DMS153 (cell line): ENCODE measurements at places on chromosomes 4 and X.

- DNase-seq = peak; percentile 73
Observed at GRCh38 chrX:54358424-54359211, 772 bp upstream of the WNK3 start.

DNA sequence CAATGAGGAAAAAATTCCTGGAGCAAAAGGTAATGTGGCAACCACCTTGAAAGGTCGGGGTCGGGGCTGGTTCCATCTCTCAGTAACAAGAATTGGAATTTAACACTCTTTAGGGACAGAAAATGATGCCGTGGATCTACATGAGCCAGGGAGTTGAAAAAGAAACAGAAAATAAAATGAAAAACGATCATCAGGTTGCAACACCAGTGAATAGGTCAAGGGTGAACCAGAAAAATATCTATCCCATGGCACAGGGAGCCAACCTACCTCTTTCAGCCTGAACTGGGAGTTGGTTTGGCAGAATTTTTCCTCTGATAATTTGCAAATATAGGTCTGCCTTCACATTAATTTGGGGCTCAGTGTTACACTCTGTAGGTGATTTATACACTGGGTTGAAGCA is 93.7 kb downstream of the C4orf33 start:
- no peak for DNase-seq

GRCh38 chr4:172481802-172482508 is 668.8 kb downstream of the GALNTL6 start:
- DNase-seq = no peak

- no peak for DNase-seq
Observed at GRCh38 chr4:1077711-1078477, 35.5 kb downstream of the RNF212 start.

- DNase-seq = no peak
Observed at GRCh38 chr4:10577508-10578426, 106.8 kb downstream of the CLNK start.

DNA sequence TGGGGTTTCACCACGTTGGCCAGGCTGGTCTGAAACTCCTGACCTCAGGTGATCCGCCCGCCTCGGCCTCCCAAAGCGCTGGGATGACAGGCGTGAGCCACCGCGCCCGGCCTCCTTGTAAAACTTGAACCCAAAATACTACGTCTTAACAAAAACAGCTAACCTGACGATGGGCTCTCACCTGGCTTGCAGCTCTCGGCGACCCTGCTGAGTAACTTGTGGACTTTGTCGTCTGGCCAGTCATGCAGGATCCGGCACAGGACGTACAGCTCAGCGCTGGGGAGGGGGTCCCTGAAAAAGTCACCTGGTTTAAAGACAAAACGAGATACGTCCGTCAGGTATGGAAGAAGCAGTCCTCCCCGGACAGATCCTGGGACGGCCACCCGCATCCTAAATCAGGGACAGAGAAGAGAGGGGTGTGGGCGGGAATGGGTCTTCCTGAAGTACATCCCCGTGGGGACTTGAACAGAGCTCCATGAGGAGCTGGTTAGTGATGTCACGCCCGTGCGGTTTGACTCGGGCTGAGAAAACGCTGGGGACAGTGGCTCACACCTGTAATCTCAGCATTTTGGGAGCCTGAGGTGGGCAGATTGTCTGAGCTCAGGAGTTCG is 20.7 kb upstream of the SLC25A6 start:
- no peak for DNase-seq

DNA sequence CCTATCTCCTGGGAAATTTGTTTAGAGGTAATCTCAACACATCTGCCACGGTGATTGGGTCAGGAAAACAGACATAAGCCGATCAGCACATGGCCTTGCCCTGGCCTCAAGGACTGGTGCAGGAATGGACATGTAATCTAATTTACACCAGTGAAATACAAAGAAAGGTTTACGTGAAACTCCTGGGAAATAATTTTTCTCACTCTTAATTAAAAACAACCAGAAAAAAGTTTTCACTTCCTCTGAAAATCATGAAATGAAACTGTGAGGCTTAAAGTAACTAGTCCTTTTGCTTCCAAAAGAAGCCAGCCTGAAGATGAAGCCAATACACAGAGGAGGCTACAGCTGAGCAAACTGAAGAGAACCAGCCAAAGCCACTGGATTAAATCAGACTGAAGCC is 154.1 kb upstream of the FAM241A start:
- DNase-seq = no peak

- DNase-seq = no peak
Observed at GRCh38 chr4:13706716-13707115, 79.2 kb upstream of the BOD1L1 start.

GRCh38 chr4:26707342-26707741 is 123.5 kb downstream of the TBC1D19 start:
- DNase-seq = no peak

DNA sequence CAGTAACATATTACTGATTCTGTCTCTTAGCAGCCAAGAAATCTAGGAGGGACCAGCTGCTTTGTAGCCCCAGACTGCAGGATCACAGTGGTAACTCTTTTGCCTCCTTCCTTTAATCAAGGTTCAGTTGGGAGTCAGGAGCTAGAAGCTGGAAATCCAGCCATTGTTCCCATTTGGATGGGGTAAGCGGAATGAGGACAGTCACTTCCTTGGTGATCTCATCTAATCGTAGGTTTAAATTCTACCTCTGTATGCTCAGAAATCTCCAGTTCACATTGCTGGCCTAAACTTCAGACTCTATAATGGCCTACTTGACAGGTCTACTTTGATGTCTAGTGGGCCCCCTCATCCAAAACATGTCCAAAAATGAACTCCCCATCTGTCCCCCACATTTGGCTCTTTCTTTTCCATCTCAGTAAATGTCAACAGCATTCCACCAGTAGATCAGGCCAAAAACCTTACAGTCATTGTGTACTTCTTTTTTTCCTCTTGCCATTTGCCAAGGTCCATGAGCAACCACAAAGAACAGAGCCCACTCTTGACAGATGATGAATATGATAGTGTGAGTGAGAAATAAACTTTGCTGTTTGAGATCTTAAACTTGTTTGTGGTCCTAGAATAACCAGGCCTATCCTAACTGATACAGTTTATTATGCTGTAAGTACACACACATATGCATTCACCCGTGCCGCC is 40.1 kb downstream of the WWC2 start:
- no peak for DNase-seq
